ENCODE measurements at places on chromosomes 5 and 9. TPM values are rescaled to one million over a fixed set of nuclear protein-coding genes. Genes with fewer than 3 reads are reported as not detected.

The GRAMD2B gene
- polyA plus RNA-seq = 13.0 TPM

DNA sequence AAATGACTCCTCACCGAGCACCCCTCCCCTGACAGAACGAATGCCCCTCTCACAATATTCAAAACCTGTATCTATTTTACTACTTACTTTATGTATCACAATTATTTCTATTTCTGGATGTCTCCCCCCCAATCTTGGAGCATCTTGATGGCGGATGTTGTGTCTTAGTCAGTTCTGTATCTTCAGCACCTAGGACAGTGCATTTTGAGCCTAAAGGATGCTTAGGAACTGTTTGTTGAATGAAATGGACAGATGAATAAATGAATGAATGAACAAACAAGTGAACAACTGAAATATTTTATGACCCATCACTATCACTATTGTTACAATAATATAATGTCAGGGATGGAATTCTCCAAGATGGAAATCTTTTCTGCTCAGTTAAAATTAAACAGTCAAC is 295.7 kb downstream of the DNAH5 start:
- DNase-seq = no peak

GRCh38 chr9:35510754-35511428 is 21.0 kb downstream of the RUSC2 start:
- peak; percentile 95 for DNase-seq

DNA sequence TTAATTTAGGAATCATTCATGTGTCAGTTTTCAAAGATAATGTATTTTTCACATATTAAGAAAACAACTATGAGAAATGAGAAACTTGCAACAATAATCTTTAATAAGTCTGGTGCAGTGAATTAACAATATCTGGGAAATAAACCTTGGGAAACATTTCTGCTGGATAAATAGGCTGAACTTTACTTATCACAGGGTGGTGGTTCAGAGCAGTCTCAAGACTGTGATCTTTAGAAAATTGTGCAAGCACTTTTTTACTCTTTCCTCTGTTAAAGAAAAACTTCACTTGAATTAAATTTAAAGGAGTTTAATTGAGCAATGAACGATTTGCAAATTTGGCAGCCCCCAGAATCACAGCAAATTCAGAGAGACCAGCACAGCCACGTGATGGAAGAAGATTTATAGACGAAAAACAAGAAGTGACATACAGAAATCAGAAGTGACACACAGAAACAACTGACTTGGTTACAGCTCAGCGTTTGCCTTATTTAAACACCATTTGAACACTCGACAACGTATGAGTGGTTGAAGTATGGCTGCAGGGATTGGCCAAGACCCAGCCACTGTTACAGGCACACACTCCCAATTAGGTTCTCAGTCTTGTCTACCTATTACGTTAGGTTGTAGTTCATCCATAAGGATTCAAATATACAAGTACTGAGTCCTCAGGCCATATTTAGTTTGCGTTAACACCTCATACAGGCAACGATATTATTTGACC is 631.9 kb downstream of the SLCO4C1 start:
- DNase-seq = no peak

The IPPK gene
- 7.6 TPM for polyA plus RNA-seq

- DNase-seq = no peak
Measured at GRCh38 chr9:34601937-34602573, 9.8 kb downstream of the RPP25L start.

- DNase-seq = no peak
Measured at GRCh38 chr9:16602494-16602893, 268.0 kb downstream of the BNC2 start.

All from muscle of back (tissue), 13 donors.